ENCODE measurements at places on chromosomes 2 and 18. TPM values are rescaled to one million over a fixed set of nuclear protein-coding genes. Genes with fewer than 3 reads are reported as not detected.

DNA sequence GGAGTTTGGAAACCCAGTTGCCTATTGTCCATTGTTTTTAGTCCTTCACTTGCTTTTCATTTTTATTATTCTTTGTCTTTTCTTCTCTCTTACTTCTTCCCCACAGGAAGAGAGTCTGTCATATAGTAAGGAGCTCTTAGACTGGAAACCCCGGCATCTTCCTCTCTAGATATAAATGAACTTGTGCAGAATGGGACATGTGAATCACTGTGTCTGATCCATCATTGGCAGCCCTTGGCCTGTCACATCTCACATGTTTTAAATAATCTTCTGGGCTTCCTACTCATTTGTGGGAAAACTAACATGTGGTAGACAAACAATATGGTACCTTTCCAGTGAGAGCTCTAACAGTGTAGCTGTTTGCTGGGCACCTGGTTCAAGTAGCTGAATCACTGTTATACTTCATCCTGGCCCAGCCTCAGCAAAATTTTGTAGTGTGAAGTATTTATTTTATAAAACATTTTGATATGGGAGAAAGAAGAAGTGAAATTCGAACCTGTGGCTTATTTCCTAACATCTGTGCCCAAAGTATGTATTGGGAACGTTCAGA is 112.8 kb downstream of the PHLPP1 start:
- no peak for DNase-seq

DNA sequence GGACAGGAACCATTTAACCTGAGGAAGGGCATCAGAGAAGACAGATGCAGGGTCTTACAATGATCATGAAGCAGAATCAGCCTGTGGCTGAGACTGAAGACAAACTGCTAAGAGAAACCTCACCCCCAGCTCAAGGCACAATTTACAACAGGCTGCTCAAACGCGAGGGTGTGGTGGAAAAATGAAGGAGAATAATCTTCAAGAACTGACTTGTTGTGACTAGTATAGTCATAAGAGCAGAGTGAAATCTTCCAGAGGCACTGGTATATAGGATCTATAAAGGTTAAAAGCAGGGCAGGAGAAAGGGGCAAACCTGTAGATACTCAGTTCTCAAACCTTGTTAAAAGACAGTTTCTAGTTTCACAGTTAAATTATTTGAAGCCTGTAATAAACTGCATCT is 1155.8 kb upstream of the TMEFF2 start:
- no peak for DNase-seq

- no peak for DNase-seq
Measured at GRCh38 chr2:71611781-71612527, 158.6 kb downstream of the DYSF start.

KANSL3 gene
- 46.6 TPM for total RNA-seq

DNA sequence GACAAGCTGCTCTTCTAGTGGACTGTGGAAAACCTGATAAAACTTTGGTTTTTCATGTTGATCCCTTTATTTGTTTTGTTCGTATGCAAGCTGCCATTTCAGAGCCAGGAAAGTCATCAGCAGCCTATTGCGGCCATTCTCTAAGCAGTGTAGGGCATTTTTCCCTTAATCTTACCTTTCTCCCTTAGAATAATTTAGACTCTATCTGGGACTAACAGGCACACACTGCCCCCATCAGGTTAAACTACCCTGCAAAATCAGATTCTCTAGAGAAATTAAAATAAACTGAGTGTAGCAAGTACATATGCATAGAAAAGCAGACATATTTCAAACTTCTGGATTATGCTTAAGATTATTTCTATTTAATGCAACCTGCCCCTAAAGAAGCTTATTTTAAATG is 347.5 kb downstream of the METTL4 start:
- no peak for DNase-seq

DNA sequence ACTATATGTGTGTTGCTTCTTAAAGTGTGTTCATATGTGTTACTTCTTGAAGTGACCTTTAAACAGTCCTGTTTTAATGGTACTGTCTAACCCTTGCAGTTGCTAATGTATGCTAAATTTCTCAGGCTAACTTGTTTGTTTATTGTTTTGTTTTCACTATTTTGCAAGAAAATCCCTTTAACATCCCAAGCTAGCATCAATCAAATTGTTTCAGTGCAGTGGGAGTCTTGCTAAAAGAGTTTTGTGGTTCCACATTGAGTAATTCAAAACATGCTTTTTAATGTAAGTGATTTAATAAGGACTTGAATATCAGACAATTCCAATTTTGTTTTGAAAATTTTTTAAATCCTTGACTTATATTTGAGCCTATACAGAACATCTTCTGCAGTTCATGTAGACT is 3.6 kb downstream of the SH3RF3 start:
- no peak for DNase-seq

DNA sequence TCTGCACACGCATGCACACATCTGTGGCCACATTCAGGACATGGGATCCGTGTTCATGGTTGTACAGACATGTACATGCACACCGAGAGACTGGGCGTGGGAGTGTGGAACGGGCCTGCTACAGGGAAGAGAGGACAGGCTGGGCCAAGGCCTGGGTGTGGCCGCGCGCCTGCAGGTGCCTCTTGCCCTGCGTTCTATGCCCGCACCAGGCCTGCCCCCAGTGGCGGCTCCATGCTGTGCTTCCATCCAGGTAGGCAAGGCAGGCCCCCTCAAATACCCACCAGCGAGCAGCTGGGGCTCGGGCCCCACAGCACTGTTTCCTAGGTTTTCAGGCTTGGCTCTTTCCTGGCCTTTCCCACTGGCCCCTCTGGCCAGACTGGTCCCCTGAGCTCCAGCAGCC is 15.5 kb upstream of the PTMA start:
- DNase-seq, result no peak

SDC1 gene
- 0.27 TPM for total RNA-seq

DNA sequence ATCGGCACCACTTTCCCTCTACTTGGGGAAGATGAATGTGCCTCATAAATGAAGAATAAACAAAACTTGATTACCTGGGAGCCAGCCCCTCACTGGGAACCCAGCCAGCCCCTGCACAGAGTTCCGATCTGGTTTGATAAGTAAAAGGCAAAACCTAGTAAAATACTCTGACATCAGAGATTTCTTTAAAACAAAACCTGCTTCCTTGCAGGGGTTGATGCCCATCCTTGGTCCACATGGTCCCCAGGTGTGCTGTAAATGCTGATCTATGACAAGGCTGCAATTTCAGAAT is 218.8 kb upstream of the APCDD1 start:
- DNase-seq, result no peak

DNA sequence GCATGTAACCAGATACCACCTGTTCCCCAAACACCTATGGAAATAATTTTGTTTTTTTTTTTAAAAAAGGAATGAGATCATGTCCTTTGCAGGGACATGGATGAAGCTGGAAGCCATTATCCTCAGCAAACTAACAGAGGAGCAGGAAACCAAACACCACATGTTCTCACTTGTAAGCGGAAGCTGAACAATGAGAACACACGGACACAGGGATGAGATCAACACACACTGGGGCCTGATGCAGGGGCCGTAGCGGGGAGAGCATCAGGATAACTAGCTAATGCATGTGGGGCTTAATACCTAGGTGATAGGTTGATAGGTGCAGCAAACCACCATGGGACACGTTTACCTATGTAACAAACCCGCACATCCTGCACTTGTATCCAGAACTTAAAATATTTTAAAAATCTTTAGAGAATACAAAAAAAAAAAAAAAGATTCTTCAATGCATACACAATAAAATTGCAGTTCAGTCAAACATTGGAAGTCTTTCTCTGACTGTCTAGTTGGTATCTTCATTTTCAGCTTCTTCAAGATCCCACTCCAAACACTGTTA is 11.6 kb upstream of the CASP10 start:
- DNase-seq, result no peak

PIGN gene
- total RNA-seq, result 23.2 TPM

Data from CD8-positive, alpha-beta memory T cell (primary cell).